CD4-positive, alpha-beta T cell treated with Interleukin-10 for 1 hour (primary cell): ENCODE measurements at places on chromosomes 7 and 10.
A peak's percentile ranks its signal among the peaks of the same experiment; 100 is the strongest.

- DNase-seq = no peak
Observed at GRCh38 chr7:33186192-33186591, 56.8 kb downstream of the BBS9 start.

- no peak for DNase-seq
Observed at GRCh38 chr7:15679306-15679705, 7.2 kb downstream of the MEOX2 start.

- no peak for DNase-seq
Observed at GRCh38 chr7:91999631-92000565, 59.2 kb downstream of the AKAP9 start.

GRCh38 chr10:96131621-96132020, 1.5 kb downstream of the ZNF518A start:
- DNase-seq = no peak

- DNase-seq = no peak
Observed at GRCh38 chr7:28981161-28981465, 23.0 kb upstream of the TRIL start.

GRCh38 chr10:63554657-63555056, 33.5 kb downstream of the REEP3 start:
- DNase-seq = peak; percentile 36

DNA sequence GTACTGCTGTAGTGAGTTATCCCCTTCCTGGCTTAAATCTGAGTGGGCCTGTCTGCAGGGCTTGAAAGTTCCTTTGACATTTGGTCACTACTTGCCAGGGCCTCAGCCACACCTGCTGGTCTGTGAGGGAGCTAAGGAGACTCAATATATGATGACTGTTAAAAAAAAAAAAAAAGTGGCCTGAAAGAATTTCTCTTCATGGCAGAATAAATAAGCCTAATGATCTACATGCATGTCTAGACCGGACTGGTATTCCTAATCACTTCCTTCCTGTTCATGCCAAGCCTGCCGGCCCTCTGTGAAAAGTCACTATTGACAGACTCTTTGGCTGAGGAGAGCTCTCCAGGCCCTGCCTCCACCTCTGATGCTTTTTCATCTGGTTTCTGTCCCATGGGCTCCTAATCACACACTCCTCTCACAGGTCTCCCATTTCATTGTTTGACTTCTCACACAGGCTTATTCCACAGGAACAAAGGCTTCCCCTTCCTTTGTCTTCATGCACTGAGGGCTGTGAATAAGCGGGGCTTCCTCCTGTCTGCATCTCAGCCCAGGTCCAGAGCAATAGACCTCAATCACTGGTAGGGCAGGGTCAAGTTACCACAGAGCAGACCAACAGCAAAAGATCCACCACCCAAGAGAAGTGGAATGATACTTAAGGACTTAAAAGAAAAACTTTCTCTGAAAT, 99.1 kb upstream of the SEC61G start:
- DNase-seq = no peak

DNA sequence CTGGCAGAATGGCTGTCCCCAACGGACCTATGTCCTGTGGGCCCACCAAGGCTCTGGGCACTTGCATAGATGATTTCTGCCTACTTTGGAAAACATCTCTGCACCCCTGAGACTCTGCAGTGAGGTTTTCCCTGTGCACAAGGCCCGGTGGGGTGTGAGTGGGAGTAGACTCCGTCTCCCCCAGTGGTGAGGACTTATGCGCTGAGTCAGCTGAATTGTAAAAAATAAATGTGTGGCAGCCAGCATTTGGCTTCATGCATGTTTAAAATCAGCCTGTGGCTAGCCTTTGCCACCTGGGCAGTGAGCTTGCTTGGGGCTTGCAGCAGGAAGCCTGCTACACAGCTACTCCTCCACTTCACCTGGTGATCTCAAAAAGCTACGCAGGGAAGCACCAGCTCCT, 139.3 kb upstream of the WDR11 start:
- no peak for DNase-seq

DNA sequence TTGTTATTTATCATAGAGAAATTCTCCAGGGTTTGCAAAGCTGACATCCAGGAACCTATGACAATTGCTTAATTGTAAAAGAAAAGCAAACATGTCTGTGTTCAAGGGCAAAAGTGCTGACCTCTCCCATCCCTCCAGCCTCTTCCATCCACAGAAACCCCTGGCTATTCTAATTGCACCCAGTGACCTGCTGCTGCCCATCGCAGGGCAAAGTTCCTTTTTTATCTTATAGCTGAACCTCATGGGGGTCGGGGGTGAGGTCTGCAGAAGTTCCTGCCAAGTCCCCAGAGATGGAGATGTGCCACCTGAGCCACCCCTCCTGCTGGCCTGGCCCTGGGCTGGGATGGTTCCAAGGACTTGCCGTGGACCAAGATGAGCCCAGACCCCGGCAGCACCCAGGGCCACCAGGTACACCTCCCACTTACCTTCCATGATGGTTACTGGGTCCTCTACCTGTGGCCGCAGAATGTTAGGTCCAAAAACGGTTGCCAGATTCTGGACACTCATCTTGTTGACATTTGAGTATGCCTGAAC, 146.5 kb downstream of the MAPK8 start:
- DNase-seq = no peak

DNA sequence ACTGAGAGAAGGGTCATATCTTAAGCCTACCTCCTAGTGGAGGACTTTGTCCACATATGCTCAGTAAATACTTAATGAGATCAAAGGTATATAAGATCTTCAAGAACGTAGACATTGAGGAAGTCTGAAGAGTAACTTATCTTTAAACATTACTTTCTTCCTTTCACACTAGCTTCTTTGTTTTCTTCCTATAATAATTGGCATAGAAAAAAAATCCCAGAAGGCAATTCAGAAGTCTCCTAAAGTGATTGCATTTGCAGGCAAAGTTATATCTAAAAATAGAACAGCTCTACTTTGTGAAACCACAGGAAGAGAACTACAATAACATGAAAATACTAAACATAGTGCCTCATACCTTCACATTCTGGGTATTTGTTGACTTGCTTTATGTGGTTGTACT, 150.4 kb downstream of the PPP1R3A start:
- DNase-seq = no peak

DNA sequence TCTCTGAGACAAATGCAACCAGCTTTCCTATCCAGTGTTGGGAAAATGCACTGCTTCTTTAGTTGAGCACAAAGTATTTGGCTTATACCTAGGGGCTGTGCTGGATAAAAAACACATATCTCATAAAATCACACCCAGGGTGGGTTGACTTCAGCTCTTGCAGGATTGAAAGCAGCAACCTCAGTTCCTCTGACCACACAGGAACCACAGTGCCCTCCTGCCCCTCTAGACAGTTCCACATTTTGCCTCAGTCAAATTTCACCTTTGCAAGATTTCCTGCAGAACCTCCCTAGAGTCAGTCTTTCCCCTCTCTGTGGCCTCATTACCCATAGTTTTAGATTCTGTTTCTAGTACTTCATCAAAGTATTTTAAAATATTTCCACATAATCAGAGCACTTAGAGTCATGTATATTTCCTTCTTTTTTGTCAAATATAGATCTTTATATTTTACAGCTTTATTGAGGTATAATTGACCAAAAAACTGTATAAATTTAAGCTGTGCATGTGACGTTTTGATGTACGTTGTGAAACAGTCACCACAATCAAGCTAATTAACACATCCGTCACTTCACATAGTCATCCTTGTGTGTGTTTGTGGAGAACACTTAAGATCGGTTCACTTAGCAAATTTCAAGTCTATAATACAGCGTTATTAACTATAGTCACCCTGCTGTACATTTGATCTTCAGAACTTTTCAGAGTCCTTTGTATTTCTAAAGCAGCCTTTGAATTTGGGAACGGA, 37.0 kb upstream of the EGR2 start:
- DNase-seq = peak; percentile 11

DNA sequence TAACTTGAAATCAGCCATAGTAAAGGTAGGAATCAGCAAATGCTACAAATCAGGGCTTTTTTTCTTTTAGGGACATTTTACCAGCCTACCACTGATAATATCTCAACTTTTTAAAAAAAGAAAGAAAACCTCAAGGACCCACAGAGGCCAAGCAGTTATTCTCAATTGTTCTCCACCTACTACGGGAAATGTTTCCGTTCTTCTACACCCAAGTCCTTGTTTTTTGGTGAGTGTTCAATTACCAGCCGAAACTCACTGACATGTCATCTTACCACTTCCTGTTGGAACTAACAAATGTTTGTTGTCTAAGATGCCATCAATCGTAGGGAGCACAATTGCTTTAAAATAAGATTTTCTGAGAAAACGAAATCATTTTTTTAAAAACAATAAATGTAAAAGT, 50.2 kb upstream of the CDK1 start:
- peak; percentile 86 for DNase-seq

DNA sequence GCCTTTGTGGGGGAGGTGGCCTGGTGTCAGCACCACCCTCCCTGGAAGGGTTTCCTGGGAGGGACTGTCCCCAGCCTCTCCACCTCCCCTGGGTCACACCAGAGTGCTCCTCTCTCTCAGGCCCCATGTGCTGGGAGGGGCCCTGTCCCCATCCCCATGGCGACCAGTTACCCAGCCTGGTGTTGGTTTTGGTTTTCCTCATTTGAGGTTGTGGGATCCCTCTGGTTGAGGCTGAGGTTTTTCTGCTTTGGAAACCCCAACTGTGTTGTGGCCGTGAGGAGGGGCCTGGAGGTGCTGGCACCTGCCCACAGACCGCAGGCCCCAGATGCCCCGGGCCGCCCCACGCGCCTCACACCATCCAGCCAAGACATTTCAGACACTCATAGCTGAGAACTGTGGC, 106.3 kb downstream of the GRK5 start:
- DNase-seq = peak; percentile 68

DNA sequence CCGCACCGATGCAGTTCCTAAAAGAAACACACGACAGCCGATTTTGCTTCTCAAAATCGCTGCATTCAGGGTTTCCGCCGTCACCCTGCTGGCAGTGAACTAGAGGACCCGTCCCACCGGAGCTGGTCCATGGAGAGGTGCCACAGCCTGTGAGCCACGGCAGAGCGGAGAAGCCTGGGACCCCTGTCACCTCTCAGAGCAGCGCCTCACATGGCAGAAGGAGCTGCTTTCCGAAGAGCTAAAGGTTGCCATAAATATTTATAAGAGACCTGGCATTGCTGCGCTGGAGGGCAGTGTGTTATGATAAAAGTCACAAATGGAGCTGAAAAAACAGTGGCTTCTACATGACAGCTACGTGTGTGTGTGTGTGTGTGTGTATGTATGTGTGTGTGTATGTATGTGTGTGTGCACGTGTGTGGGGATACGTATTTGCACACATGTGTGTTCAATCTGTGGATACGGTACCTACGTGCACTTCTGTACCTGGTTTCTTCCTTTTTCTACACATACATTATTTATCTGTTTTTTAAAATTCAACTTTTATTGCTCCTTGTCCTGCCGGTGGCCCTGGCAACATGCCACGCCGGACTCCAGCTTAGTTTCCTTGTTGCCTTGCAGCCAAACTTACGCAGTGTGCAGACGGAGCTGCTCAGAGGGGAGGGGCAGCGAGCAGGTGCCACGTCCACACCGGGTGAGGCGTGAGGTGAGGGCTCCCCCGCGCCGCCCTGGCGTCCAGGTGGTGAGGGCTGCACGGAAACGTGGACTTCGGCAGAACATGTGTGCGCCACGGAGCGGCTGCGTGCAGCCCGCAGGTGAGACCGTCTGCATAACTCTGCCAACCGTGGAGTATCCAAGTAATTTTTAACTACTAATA, 115.2 kb upstream of the PITRM1 start:
- no peak for DNase-seq

- DNase-seq = no peak
Observed at GRCh38 chr10:116159197-116159596, 113.8 kb downstream of the GFRA1 start.

GRCh38 chr7:90844421-90844820, 248.3 kb downstream of the CDK14 start:
- no peak for DNase-seq

- no peak for DNase-seq
Observed at GRCh38 chr10:29646960-29647461, 12.2 kb upstream of the SVIL start.

DNA sequence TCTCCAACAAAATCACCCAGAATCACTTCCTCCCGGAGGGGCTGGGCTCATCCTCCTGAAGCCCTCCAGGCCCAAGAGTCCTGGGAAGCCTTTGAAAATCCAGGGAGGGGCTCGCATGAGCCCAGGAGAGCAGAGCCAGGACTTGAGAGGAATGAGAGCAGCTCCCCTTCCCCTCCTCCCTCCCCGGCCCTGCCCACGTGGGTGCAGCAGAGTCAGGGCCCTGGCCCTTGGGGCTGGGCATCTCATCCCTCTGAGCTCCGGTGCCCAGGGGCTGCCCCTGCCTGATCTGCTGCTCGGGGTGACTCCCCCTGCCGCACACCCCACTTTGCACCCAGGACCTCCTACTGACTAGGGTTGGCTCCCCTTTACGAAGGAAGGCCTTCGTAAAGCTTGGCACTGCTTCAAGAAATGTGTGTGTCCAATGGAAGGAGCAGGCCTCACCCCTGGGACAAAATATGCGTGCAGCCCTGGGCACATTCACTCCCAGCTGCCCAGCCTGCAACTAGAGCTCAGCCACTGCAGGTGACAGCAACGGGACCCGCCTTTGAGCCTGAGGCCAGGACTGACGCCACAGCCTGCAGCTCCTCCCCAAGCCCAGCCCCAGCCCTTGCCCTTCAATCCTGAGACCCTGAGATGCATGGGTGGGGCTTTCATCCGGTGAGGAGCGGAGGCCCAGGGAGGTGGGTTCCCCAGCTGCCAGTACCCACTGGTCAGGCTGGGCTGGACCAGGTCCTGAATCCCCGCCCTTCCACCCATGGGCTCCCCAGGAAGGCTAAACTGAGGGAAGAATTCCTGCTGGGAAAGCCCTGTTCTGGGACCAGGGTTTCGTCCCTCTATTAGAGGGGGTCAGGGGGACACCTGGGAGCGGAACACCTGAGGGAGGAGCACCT, 21.8 kb downstream of the PWWP2B start:
- DNase-seq = no peak

GRCh38 chr7:95411666-95412065, 15.5 kb upstream of the PON3 start:
- DNase-seq = no peak

DNA sequence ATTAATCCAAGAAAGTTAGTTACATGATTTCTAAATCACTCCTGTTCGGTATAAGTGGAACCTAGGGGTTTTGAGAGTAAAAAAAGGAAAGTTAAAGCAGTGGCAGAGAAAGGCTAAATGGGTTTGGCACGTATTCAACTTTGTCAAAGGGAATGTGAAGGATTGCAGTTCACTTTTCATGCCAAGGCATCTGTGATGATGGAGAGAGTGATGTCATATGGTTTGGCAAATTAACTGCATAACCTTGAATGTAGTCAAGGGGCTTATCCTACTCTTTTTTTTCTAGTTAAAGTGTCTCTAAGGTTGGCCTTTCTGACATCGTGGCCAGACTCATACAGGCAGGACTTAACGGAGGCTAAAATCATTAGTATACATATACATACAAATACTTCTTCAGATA, 277.8 kb downstream of the EXOC4 start:
- DNase-seq = no peak
